Fibroblast of mammary gland (primary cell): ENCODE measurements at places on chromosomes 3 and 15.

DNA sequence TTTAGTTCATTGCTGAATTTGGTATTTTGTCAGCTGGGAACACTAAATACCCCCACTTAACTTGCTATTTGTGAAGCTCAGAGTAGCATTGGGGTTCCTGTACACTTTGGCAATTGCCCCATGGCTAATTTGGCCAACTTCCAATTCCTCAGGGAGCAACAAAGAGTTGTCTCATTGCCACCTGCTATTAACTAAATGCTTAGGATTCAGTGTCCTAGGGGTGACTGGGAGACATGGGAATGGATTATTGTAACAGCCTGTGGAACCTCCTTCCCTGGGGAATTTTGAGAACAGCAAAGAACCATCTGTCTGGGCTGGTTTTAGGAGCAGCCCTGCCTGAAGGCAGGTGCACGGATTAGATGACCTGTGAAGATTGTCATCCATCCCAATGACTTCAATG is 437.4 kb upstream of the TPRG1 start:
- peak; percentile 5 for DNase-seq

DNA sequence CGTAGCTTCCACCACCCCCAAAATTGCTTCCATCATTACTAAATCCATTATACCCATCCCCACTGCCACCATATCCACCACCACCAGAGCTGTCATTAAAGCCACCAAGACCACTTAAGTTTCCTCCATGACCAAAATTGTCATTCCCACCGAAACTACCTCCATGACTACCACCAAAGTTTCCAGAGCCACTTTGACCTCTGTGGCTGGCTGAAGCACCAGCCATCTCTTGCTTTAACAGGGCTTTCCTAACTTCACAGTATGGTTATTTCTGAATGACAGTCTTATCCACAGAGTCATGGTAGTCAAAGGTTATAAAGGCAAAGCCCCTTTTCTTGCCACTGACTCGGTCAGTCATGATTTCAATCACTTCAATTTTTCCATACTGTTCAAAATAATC is 24.3 kb upstream of the DENND4A start:
- no peak for DNase-seq

DNA sequence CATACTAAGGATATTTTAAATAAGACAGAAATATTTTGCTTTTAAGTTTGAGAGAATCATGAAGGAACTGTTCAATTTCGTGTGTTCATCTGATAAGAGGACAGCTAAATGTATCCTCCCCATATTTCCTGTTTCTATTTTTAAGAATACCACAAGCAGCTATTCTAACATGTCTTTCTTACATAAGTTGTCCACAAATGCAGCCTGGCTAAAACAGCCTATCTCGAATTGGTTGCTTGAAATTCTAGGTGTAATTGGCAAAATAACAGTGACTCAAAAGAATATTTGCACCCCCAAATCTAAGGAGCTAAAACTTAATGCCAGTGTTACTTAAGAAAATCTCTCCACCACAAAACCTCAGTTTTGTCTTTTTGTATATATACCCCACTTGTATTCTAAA is 35.0 kb downstream of the BTLA start:
- no peak for DNase-seq

GRCh38 chr3:160196511-160197104 is 28.6 kb upstream of the C3orf80 start:
- peak; percentile 92 for DNase-seq

DNA sequence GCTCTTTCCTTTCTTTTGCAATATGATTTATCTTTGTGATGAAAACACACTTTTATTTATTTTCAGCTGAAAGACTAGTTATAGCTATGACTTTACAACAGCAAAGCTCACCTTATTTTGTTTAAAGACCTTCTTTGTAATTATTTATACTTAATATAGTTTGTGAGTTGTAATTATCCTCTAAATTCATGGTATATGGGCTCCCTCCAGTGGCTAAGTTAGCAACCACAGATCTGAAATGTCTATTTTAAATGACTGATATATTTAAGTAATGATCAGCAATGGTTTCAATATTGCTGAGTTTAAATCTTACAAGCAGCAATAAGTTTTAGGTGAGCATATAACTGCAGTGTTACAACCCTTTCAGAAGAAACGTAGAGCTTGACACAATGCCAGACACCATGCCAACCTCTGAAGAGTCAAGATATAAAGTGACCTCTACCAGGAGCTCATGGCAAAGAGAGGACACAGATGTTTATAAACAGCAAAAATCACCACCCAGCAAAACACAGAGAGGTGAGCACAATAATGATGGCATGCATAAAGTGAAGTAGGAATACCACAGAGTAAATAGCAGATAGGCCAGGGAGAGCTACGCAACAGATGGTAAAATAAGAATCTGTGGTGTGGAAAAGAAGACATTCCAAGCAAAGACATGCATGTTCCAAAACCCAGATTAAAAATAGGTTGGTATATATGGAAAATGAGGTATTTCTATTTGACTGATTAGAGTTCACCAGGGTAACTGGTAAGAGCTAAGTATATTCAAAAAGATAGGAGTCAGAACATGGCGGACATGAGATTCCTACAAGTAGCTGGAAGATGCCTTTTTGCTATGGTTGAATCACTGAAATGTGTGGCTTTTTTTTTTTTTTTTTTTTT is 143.7 kb upstream of the ZNF385D start:
- DNase-seq, result peak; percentile 53

DNA sequence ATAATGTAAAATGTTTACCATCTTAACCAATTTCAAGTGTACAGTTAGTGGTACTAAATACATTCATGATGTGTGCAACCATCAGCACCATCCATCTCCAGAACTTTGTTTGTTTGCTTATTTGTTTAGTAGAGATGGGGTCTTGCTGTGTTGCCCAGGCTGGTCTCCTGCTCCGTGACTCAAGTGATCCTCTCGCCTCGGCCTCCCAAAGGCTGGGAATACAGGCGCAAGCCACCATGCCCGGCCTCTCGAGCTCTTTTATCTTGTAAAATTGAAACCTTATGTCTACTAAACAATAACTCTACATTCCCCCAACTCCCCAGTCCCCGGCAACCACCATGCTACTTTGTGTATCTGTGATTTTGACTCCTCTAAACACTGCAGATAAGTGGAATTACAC is 31.9 kb downstream of the FBXO45 start:
- DNase-seq, result no peak

DNA sequence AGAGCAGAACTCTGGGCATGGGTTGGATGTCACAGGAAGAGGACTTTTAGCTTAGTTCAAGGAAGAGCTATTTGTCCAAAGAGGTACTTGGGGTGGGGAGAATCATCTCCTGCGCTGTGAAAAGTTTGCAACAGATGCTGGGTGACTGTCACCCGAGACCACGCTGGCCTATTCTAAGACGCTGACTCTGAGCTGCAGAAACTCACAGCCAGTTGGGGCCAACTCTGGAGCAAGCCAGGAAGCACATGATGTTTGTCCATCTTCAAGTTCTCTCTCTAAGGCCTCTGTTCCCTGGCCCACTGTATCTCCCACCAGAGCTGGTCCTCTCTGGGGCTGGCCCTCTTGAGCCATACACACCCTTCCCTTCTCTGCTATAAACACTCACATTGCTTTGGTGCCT is 17.9 kb upstream of the CDCP1 start:
- no peak for DNase-seq

DNA sequence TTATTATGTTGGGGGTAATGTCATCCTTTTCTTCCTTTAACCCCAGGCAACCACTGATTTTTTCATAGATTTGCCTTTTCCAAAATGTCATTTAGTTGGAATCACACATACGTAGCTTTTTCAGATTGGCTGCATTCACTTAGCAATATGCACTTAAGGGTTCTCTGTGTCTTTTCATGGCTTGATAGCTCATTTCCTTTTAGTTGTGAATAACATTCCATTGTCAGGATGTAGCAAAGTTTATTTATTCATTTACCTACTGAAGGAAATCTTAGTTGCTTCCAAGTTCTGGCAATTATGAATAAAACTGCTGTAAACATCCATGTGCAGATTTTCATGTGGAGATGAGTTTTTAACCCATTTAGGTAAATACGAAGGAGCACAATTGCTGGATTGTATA is 125.4 kb downstream of the AGBL1 start:
- DNase-seq, result no peak
